ENCODE measurements at places on chromosomes 1 and 21.

- peak; percentile 85 for DNase-seq
Observed at GRCh38 chr21:45109831-45110492, 35.6 kb downstream of the ADARB1 start.

DNA sequence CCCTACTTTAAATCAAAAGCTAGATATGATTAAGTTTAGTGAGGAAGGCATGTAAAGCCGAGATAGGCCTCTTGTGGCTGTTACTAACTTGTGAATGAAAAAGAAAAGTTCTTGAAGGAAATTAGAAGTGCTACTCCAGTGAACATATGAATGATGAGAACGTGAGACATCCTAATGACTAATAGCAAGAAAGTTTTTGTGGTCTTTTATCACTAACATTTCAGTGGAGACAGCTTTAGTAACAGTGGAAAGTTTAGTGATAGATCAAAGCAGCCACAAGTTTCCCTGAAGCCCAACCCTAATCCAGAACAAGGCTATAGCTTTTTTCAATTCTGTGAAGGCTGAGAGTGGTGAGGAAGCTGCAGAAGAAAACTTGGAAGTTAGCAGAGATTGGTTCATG lies 73.6 kb upstream of the LRRC8B start:
- DNase-seq, result no peak

GRCh38 chr1:159879977-159880376 lies 17.5 kb upstream of the VSIG8 start:
- no peak for DNase-seq

- DNase-seq, result no peak
Observed at GRCh38 chr21:32378956-32379355, 13.9 kb downstream of the URB1 start.

- peak; percentile 30 for DNase-seq
Observed at GRCh38 chr1:223887747-223888418, 42.1 kb upstream of the TP53BP2 start.

DNA sequence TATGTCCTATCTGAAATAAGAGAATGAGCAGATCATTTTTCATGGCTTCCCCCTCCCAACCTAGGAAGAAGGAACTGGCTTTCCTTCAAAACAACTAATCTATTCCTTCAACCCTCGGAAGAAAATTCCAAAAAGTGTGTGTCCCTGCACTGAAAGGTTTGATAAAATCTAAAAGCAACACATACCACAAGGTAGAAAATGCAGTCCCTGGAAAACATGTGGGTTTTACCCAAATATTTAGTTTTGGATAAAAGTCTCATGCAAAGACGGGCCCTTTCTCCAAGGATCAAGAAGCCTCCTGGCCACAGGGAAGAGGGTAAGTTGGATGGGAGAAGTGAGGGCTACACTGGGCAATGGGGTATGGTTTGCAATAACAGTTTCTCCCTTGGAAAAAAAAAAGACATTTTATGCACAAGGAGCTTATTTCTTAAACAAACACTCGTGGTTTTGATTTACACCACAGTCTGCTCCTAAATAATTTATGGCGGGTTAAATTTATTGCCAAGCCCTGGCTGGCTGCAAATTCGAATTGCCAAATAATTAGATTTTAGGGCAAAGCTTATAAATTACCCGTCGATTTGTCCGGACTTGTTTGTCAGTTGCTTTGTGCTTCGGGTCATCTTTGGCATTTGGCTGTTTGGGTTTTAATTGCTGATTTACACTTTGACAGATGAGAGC lies 28.9 kb downstream of the ERI3 start:
- DNase-seq, result peak; percentile 64

GRCh38 chr21:33828083-33828482 lies 87.5 kb downstream of the ATP5PO start:
- DNase-seq, result no peak

DNA sequence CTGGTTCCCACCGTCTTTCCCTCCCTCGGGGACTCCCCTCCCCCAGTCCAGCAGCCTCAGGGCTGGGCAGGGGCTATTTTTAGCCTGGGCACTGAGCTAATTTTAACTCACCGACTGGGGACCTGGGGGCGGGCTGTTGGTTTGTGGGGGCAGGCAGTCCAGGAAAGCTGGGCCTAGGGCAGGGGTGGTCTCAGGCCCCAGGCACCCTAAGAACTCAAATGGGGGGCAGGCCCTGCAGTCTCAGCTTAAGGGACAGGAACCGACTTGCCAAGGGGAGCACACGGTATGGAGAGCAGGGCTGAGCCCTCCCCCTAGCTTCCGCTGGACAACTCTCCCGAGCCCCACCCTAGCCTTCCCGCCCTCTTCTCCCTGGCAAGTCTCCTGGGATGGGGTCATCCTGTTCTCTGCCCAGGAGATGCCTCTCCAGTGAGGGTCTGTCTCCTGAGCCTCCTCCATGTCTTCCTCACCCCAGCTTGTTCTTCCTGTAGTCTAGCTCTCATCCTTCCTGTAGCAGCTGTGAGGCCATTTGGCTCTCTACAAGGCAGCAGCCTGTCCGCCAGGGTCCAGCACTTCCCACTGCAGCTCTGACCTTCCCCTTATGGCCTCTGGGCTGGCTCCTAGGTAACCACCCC lies 10.1 kb downstream of the MEF2D start:
- DNase-seq, result peak; percentile 32

GRCh38 chr1:203211812-203212211 lies 17.7 kb downstream of the CHIT1 start:
- no peak for DNase-seq

DNA sequence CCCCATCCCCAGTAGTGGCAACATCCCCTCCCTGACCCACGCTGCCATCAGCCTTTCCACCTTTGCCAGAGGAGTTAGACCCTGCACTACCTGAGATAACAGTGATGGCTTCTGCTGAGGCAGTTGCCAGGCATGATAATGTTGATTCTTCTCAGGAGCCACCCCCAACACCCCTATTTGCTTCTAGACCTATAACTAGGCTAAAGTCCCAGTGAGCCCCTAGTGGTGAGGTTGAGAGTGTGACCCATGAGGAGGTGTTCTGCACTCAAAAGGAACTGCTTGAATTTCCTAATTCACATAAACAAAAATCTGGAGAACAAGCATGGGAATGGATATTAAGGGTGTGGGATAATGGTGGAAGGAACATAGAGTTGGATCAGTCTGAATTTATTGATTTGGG lies 159.6 kb upstream of the COL11A1 start:
- DNase-seq, result no peak

DNA sequence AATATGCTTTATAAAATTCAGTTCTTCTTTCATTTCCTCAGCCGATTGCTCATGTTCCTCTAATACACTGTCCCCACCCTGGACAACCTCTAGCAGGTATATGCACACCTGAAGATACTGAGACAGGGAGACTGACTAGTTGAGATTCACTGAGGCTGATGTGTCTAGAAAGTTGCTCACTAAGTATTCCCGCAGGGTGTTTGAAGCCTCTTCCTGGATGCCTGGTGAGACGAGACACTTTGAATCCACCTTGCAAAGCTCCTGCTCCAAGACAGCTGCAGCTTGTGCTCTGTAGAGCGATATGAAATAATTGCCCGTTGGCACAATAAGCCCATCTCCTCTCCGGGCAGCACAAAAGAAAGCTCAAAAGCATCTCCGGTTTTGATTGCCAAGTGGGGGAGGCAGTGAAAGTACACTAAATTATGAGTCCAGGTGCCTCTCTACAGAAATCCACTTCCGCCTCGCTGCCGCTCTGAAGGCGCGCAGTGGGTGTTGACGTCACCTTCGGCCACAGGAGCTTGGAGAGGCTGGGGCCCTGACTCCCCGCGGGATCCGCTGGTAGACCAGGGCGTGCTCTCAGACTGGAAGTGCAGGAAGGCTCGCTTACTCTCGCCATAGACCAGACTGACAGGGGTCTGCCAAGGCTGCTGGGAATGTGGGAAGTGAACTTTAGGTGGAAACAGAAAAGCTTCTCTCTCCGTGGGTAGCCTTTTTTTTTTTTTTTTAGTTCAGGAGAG lies 46.3 kb downstream of the GPA33 start:
- peak; percentile 92 for DNase-seq

- no peak for DNase-seq
Observed at GRCh38 chr1:42933610-42934491, 24.8 kb downstream of the SLC2A1 start.

DNA sequence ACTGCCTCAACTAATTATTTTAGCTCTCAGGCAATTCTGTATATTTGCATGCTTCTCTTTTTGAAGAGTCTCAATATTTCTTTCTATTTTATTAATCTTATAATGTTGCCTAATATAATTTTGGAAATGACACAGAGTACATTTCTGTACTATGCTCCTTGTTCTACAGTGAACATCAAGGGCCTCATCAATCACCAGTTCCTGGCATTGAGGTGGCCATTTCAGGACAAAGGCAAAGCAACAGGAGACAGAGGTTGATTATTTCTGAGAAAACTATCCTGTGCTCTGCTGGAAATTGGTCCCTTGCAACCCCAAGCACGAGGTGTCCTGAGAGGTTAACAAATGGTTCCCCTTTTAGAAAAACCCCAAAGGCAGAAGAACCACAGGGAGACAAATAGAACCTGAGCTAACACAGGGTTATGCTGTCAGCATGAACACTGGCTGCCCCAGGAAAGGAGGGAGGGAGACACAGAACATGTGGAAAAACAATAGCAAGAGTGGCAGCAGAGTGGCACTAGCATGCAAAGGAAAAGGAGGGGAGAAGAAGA lies 63.9 kb upstream of the VAV3 start:
- DNase-seq, result no peak

DNA sequence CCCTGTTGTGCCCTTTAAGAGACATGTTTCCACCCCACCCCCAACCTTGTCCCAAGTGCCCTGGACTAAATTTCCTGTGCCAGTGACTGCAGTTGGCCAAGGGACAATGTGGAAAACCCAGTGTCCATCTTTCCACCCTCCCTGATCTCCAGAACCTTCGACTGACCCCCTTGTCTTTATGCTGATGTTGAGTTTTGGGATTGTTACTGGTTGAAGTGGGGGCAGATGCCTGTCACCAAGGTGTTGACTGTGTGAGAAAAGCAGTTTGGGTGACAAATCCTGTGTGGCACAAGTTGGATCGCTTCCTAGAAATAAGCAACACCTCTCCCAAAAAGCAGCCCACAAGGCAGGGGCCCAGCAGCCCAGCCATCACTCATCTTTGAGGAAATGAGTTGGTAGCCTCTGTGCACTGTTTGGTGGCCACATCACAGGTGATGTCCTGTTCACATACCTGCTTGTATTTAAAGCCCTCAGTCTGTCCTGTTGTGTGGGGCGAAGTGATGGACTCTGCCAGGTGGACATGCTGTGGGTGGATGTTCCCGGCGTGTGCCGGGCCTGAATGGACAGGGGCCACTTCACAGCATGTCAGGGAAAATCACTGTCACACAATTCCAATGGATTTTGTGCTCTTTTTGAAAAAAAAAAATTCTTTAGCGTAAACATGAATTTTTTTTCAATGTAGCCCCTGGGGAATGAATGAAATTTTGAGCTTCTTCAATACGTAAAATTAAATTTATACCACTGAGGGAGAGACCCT lies 6.6 kb upstream of the MIIP start:
- no peak for DNase-seq

- no peak for DNase-seq
Observed at GRCh38 chr1:225865514-225865913, 16.7 kb downstream of the TMEM63A start.

GRCh38 chr1:22044690-22045420 lies 7.7 kb upstream of the CDC42 start:
- DNase-seq, result peak; percentile 20

- no peak for DNase-seq
Observed at GRCh38 chr1:22776035-22776613, 65.5 kb downstream of the EPHB2 start.

DNA sequence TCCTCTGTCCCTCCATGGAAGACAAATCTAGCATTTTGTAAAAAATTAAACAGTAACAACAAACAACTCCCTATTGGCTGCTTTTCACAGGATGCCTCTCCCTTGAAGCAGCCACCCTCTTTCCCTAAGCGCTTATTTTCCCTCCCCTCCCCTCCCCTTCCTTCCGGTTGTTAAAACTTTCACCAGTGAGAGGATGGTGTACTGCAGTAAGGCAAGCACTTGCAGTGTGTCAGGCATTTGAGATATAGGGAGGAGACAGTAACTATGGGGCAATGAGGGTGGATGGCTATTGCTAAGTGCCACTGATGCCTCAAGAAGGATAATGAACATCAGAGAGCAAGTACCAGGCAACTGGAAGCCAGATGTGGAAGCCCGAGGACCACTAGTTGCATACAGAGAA lies 19.1 kb upstream of the KIAA1614 start:
- no peak for DNase-seq

GRCh38 chr1:204564835-204565234 lies 48.6 kb downstream of the MDM4 start:
- no peak for DNase-seq

GRCh38 chr1:160727316-160727640 lies 11.8 kb upstream of the SLAMF7 start:
- DNase-seq, result no peak

DNA sequence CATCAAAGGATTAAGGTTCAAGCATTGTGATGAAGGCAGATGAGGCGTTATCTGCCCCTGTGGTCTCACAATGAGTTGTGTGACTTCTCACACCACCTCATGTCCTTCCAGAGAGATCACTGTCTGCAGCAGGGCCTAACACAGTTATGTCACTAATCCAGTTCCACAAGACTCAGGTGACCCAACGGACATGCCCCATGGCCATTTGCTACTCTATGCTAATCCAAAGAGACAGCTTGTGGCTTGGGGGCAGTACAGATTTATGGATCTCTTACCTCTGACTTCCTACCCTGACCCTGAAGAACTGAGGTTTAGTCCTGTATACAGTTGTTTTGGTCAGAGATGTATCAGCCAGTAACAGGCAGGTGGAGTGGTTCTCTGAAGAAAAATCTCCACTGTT lies 147.1 kb downstream of the GLUL start:
- DNase-seq, result no peak

GRCh38 chr1:118911571-118911970 lies 76.6 kb downstream of the TBX15 start:
- no peak for DNase-seq

- no peak for DNase-seq
Observed at GRCh38 chr1:96964761-96965160, 243.2 kb downstream of the PTBP2 start.

DNA sequence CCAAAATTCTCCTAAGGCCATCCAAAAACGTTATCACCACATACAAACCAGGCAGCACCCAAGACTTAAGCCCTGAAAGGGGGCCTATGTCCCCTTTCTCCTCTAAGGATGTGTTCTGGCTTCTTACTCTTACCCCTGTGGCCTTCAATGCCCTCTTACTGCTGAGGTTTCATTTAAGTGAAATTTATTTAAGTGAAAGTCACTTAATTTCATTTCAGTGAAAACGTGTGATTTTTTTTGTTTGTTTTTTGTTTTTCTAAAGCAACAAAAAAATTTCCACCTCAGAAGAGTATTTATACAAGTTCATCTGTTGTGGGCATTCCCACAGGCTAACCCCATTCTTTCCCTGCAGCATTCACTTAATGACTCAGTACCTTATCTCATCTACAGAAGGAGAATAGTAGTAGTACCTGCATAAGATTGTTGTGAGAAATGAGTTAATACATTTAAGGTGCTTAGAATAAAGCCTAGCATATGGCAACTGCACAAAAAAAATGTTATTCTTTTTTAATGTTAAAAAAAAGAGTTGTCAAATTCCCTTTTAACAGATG lies 220.6 kb downstream of the CHRM3 start:
- DNase-seq, result no peak

- DNase-seq, result no peak
Observed at GRCh38 chr1:65880611-65881010, 87.9 kb downstream of the PDE4B start.
